ENCODE measurements at places on chromosomes 4 and X.

DNA sequence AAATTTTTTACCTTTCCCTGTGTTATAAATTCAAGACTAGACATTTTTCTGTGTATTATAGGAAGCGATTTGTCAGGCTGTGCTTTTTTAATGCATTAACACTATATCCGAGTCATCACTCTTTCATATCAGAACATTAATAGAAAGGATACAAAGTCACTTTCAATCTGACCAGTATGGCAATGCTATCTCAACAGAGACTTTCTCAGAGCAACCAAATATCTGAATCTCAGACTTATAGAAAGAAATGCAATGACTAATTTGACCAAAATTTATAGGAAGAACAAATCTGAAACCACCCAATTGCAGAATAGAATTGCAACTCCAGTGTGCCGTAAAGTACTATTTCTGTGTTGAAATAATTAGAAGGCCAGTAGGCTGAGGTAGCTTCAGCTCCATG lies 473 bp upstream of the TKTL2 start:
- DNase-seq: no peak

GRCh38 chr4:186622788-186623464 lies 67.6 kb upstream of the MTNR1A start:
- DNase-seq: no peak

DNA sequence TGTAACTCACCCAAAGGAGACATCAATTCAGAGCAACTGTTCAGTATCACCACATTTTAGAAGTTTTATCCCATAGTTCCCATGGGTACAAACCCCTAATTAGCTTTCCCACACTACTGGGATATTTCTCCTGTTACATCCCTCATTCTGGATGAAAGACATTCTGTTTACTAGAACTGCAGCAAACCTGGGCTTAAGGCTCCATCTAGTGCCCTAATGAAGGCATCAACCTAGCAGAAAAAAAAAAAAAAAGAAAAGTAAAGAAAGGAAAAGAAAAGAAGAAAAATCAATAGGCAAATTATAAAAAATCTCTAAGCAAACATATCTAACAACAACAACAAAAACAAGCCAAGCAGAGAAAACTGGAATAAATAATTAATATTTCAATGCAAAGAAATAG lies 133.7 kb upstream of the CPXCR1 start:
- peak; percentile 5 for DNase-seq

- no peak for DNase-seq
Measured at GRCh38 chr4:122798101-122798500, 28.5 kb upstream of the FGF2 start.

- no peak for DNase-seq
Measured at GRCh38 chr4:177356206-177356605, 46.5 kb downstream of the NEIL3 start.
